ENCODE measurements at places on chromosomes 12 and 14.
A peak's percentile ranks its signal among the peaks of the same experiment; 100 is the strongest.

- no peak for DNase-seq
These were observed 2.9 kb upstream of the SRGAP1 start for GRCh38 chr12:63841571-63841970.

GRCh38 chr12:113241191-113242025, 20.1 kb downstream of the TPCN1 start:
- peak; percentile 76 for DNase-seq

- DNase-seq: peak; percentile 22
These were observed 682 bp downstream of the KIAA0586 start for GRCh38 chr14:58428118-58428683.

- no peak for DNase-seq
These were observed 16.3 kb upstream of the SLCO1A2 start for GRCh38 chr12:21350975-21351374.

GRCh38 chr14:77965050-77965449, 165.1 kb downstream of the ADCK1 start:
- no peak for DNase-seq

GRCh38 chr14:105224845-105225570, 23.3 kb upstream of the BTBD6 start:
- no peak for DNase-seq

GRCh38 chr14:70685474-70686197, 43.9 kb downstream of the TTC9 start:
- DNase-seq: no peak

DNA sequence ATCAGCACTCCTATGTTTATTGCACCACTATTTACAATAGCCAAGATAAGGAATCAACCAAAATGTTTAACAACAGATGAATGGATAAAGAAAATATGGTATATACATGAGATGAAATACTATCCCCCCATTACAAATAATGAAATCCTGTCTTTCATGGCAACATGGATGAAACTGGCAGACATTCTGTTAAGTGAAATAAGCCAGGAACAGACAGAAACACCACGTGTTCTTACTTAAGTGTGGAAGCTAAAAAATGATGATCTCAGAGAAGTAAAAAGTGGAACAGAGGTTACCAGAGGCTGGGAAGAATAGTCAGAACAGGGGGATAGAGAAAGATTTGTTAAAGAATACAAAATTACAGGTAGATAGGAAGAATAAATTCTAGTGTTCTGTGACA, 113.7 kb upstream of the MDM1 start:
- no peak for DNase-seq

GRCh38 chr14:72683787-72684186, 210.1 kb downstream of the DPF3 start:
- DNase-seq: no peak

- DNase-seq: no peak
These were observed 28.0 kb upstream of the DAAM1 start for GRCh38 chr14:59160506-59160905.

GRCh38 chr12:85468356-85469157, 188.5 kb downstream of the ALX1 start:
- DNase-seq: no peak

DNA sequence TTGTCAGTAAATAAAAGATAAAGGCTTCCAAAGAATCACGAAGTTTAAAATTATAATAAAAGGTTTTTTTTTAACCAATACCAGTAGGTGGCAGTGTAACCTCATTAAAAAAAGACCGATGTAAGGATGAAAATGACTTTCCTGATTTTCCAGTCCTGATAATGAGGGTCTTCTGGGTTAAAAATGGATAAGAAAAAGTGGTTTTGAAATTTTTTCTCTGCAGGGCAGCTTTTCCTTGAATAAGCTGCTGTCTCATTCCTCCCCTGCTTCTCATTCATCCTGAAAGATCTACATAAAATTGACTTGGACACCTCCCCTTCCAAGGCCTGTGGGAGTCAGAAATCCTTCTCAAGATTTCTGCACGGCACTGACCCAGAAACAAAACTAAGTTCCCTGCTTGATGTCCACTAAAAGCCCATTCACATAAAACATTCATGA, 58.9 kb upstream of the FBXO33 start:
- DNase-seq: peak; percentile 11

DNA sequence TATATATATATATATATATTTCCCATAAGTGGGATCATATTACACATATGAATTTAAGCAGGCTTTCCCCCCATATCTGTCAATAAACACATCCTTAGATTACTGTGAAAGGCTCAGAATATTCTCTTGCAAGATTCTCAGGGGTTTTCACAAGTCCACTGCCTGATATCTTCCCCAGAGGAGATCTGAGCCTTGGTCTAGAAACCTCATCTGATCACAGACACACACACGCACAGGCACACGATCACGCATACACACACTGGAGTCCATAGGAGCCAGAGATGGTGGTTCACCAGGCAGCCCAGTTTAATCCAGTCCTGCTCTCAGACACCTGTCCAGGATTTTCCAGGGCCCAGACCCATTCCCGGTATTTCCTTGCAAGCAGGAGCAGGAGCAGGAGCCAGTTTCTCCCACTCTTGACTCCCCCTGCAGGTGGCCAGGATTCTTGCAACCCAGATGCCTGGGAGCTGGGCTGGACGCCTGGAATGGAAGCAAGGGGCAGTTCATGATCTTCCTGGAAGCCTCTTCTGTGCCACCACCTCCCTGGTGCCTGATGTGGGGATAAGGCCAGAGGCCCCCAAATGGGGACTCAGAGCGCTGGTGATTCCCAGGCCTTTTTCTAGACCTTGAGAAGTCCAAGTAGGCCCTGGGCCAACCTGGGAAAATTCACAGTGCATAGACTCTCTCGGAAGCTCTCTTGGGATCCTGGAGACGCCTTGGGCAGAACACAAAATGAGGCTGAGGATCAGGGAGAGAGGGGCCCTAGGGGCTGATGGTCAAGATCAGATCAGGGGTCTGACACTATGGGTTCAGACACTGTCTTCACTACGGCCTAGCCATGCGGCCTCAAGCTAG, 16.5 kb upstream of the KRT78 start:
- DNase-seq: peak; percentile 28

DNA sequence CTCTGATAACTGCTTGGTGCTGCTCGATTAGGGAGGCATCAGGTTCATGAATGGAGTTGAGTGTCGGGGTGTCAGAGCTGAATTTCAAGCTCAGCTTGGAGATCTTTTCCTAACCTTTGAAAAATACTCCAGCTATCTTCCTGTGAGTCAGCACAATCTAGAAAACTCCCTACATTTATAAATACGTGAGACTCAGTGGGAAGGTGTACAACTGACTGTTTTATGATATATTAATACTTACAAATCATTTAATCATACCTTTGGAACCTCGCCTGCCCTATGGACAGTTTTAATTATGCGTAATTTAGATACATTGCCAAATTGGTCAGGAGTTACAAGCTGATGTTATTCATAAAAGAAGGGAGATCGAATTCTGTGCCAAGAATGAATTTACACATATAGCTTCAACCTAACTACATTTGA, 961 bp downstream of the CMAS start:
- DNase-seq: no peak
